CD4-positive, alpha-beta memory T cell (primary cell): ENCODE measurements at places on chromosomes 7 and 10. TPM values are rescaled to one million over a fixed set of nuclear protein-coding genes. Genes with fewer than 3 reads are reported as not detected.

GRCh38 chr7:116327752-116328151 lies 117.4 kb downstream of the TES start:
- no peak for DNase-seq

DNA sequence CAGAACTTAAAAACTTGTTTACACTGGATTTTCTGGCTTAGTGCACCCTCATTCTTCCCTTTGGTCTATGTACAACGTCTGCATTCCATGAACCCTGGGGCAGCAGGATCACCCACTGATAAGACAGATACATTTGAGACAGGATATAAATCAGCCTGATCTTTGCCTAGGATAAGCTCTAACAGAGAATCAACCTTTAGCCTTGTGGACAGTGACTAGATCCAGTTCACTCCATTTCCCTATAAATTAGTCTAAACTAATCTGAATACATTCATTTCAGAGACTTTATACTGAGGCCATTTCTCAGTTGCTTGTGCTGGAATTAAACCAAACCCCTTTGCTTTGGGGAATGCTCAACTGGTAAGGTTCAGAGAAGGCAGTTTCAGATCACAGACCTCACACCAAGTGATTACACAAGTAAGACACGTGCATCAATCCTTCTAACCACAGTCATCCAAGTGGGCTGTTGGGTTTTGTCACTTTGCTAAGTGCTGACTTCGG lies 639.8 kb upstream of the FZD8 start:
- DNase-seq, result no peak

DNA sequence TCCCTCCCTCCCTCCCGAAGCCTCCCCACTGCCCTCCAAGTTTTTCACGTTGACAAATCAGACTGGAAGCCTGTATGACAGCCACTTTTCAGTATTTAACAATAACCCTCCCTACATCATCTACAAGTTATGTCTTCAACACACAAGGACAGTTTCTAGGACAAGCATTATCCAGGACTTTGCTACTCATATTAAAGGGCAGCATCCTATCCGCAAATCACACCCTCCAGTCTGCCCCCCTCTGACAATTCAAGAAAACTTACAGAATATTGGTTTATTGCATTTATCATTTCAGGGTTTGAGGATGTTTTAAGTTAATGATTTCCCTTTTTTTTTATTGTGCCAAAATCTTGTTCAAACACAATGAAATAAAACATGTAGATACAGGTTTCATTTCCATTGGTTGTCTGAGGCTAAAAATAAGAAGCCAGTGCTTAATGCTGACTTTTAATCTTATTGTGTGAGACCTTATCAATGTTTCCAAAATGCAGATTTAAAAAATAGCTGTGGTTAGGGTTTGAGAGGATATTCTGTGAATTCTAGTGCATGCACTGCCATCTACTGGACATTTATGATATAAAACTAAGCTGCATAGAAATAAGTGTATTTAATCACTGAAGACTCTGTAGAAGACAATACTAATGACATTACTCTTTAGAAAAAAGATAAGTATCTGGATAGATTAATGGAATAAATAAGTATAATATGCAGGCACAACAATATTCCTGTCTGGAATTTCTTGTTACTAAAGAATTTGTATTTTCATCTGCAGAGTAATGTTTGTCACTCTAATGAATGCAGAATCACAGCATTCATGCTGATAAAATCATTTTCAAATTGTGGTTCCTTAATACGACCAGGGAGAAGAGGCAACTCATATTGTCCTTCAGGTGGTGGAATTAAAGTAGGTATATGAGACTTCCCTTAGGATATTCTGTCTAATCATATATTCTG lies 64.1 kb downstream of the CAV1 start:
- DNase-seq, result peak; percentile 31

GRCh38 chr10:55500931-55501559 lies 700.0 kb upstream of the PCDH15 start:
- no peak for DNase-seq

C7orf57 gene
- total RNA-seq, result not detected

DNA sequence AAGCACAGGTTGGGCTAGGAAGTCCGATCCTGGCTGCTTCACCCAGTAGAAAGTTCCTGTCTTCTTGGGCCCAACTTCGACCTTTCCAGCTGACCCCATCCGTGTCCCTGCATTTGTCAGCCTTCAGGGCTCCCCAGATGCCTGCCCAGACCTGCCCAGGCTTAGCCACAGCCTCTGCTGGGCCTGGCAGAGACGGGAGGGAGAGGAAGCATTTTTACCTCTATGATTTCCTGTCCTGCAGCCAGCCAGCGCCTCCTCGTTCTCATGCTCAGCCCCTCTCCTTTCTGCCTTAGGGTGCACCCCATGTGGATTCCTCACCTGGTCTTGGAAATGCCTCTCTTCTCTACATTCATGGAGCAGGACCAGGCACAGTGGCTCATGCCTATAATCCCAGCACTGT lies 3.7 kb downstream of the METTL27 start:
- no peak for DNase-seq

- no peak for DNase-seq
These were observed 245.4 kb downstream of the GRID1 start for GRCh38 chr10:86121200-86121599.

- DNase-seq, result no peak
These were observed 69.9 kb upstream of the LRRC4 start for GRCh38 chr7:128100949-128101713.

GRCh38 chr7:114722562-114722961 lies 199.3 kb upstream of the MDFIC start:
- no peak for DNase-seq

SLC13A4 gene
- total RNA-seq, result not detected

TMEM178B gene
- total RNA-seq, result 0.76 TPM

DNA sequence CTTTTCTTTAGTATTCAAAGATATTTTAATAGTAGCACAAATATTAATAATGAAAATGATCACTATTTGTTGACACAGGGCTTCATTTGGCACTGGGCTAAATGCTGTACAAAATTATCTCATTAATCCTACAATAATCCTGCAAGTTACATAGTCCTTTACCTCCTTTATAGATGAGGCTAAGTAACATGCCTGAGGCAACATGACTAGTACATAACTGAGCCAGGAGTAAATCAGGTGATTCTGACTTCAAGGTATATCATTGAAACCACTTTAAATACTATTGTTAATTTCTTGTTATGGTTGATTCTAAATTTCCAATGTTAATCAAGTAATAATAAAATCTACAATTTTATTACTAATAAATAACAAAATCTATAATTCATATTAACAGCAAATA lies 39.8 kb downstream of the SEM1 start:
- no peak for DNase-seq

ATRNL1 gene
- 0.50 TPM for total RNA-seq

- DNase-seq, result no peak
These were observed 334.8 kb downstream of the WDR11 start for GRCh38 chr10:121185816-121186455.

PTPRZ1 gene
- total RNA-seq, result not detected

DNA sequence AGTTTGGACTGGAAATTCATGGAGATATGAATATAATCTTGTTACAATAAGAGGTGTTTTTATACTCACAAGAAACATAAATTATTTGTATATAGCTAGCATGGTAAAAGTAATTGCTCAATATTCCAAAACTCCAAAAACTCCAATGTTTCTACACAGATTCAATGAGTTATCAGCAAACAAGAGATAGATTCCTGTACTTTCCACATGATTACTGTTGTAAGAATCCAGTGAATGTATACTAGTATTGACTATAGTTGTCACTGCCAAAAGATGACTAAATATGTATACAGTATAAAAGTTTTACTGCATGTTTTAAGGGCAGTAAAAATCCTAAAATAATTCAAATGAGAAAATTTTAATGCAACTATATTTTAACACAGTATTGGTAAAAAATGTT lies 10.7 kb downstream of the ATOH7 start:
- no peak for DNase-seq

- no peak for DNase-seq
These were observed 102.8 kb upstream of the RET start for GRCh38 chr10:42973870-42974692.

- peak; percentile 65 for DNase-seq
These were observed 97.9 kb upstream of the IKZF1 start for GRCh38 chr7:50206453-50207250.

DNA sequence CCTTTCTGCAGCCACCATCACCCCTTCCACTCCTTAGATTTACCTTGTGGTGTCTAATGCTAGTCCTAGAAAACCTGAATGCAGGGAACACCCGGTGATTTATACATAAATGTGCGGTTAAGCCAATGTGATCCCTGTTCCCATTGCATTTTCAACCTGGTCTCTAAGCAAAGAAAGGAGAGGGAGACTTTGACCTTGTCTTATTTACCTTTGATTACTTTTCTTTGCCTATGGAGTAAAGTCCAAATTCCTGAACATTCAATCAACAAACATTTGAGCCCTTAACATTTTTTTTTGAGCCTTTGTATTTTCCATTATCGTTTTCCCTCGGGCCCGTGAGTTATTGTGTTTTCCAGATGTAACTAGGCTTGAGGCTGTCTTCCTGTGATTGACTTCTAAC lies 233.9 kb downstream of the ZNF248 start:
- no peak for DNase-seq

- peak; percentile 4 for DNase-seq
These were observed 166.9 kb upstream of the RNF32 start for GRCh38 chr7:156473476-156474240.

DNA sequence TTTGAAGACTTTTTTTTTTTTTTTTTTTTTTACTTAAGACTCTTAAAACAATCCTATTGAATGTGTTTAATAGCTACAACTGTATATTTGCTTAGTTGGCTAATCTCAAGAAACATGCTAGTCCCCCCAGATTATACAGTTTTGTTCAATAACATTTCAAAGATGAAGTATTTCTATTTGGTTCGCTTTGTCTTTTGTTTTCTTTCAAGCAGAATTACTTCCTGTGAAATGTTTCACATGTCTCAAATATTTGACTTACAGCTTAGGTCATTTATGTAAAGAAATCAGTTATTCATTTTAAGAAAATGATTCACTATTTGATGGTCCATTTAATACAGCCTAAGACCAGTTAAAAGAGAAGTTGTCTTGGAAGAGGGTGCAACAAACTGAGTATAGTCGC lies 12.8 kb upstream of the LAMB1 start:
- DNase-seq, result no peak

- no peak for DNase-seq
These were observed 207.3 kb downstream of the KIAA1217 start for GRCh38 chr10:24416248-24416647.

- DNase-seq, result no peak
These were observed 461.0 kb downstream of the PTPRN2 start for GRCh38 chr7:158126661-158127060.

TEX47 gene
- total RNA-seq, result not detected

COBL gene
- not detected for total RNA-seq

CYP26A1 gene
- not detected for total RNA-seq

GRCh38 chr10:126565441-126565840 lies 105.1 kb downstream of the C10orf90 start:
- DNase-seq, result no peak

DNA sequence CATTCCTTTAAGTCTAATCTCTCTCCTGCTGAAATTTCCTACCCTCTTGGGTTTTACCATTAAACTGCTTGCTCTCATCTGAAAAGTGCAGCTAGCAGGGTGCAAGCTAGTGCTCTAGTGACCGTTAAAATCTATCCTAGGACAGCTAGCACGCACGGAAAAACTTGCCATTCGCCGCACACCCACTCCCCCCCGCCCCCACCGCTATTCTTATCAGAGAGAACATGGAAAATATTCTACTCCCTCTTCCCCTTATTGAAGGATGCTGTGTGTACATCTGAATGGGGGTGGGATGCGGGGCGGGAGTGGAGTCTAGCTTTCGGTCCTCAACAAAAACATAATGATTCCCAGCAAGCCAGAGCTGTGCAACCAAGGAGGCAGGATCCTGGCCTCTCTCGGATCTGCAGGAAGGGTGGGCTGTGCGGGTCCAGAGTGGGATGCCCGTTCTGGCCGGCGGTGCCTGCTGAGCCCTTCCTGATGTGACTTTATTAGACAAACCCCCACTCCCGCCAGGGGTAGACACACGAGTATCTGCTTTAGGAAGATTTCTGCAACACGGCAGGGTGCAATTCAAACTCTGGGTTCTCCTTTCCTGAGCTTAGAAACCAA lies 1.1 kb upstream of the ADRA2A start:
- DNase-seq, result no peak

GRCh38 chr10:115762029-115762428 lies 511.0 kb downstream of the GFRA1 start:
- DNase-seq, result no peak

ZNF775 gene
- total RNA-seq, result 5.5 TPM

- DNase-seq, result no peak
These were observed 112.5 kb downstream of the EGFR start for GRCh38 chr7:55131142-55131929.

C10orf95 gene
- 0.89 TPM for total RNA-seq

- DNase-seq, result no peak
These were observed 205.8 kb upstream of the SHH start for GRCh38 chr7:156017916-156018700.

GRCh38 chr10:61130366-61130765 lies 186.4 kb upstream of the RHOBTB1 start:
- no peak for DNase-seq

TRIM74 gene
- total RNA-seq, result 6.0 TPM

DNA sequence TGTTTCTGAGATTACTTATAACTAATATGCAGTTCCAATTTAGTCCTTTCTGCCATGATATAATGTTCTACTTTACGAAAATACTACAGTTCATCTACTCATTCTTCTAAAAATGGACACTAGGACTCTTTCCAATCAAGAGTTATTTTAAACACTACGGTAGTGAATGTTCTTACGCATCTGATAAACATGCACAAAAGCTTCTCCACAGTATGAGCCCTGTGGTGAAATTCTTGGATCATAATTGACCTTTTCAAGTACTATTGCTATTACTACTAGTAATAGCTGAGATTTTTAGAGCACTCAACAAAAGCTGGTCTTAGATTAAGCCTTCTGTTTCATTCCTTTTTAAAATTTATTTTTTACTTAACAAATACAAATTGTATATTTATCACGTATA lies 106.4 kb downstream of the CH25H start:
- DNase-seq, result no peak

DNA sequence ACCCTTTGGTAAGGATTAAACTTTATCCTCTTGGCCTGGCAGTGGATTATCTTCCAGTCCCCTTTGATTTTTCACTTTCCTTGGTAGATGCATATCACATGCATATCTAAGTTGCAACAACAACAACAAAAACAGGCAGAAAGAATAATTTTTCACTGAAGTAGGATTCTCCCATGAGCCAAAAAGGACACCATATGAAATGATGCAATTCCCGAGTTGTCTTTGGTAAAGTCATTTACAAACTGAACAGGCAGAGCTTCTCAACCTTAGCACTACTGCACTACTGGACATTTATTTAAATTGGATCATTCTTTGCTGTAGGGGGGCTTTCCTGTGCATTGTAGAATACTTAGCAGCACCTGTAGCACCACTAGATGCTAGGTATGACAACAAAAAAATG lies 195.0 kb downstream of the RELN start:
- no peak for DNase-seq

- DNase-seq, result no peak
These were observed 65.8 kb downstream of the CDK13 start for GRCh38 chr7:40015790-40016296.

DNA sequence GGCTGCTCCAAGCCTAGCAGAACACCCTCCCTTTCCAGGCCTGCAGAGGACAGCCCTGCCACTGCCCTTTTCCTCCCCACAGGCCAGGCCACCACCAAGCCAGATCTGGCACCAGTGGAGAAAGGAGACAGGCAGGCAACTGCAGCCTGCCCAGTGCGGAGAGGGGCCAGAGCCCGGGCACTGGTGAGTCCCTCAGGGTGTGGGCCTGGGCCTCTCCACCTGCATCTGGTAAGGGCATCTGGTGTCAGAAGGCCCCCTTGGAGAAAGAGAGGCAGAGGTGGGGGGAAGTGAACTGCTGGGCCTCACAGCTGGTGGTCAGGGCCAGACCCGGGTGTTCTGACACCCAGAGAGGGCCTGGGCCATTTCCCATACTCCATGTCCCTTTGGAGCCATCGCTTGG lies 27.9 kb downstream of the ZNF783 start:
- DNase-seq, result no peak
